Heart left ventricle (tissue), 16 donors: ENCODE measurements at places on chromosomes 7 and 10.

DNA sequence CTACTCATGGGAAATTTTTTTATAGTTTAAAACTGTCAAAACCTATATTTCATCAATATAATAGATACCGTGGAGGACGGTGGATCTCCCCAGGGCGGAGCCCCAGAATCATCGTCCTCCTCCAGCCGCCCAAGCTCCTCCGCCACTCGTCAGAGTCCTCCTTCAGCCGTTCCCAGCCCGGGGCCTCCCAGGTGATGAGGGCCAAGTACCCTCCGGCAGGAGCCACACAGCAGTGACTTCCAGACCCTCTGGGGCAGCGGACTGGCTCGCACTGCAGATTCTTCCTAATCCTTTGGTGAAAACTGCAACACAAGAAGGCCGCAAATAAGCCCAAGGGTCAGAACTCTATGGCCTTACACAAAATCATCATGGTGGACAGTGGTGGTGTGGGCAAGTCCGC is 26.8 kb upstream of the ABCB5 start:
- DNase-seq, result no peak

DNA sequence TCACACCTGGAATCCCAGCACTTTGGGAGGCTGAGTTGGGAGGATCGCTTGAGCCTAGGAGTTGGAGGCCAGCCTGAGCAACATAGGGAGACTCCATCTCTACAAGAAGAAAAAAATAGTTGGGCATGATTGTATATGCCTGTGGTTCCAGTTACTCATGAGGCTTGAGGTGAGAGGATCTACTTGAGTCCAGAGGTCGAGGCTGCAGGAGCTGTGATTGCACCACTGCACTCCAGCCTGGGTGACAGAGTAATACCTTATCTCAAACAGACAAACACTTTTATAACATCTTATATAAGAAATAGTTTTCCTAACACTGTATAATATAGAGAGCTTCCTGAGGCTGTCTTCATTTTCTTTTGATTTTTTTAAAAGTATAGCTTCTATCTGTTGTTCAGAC is 448.4 kb upstream of the COBL start:
- DNase-seq, result no peak

GRCh38 chr7:52233248-52233647 is 802.2 kb upstream of the POM121L12 start:
- no peak for DNase-seq

DNA sequence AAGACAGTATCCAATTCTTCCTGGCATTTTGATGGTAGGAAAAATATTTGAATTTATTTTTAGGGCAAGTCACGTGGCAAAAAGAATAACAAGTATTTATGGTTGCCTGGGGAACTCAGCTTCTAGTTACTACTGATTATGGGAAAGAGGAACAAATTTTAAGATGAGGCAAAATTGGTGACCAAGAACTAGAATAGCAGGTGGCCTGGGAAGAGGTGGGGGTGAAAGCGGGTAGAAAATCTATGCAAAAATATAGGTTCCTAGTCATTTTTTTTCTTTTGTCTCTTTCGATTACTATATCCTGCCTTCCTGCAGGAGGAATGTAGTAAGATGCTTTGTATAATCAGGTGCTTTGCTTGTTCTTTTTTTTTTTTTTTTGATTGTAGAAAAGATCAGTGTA is 27.8 kb downstream of the ENTPD1 start:
- DNase-seq, result no peak

DNA sequence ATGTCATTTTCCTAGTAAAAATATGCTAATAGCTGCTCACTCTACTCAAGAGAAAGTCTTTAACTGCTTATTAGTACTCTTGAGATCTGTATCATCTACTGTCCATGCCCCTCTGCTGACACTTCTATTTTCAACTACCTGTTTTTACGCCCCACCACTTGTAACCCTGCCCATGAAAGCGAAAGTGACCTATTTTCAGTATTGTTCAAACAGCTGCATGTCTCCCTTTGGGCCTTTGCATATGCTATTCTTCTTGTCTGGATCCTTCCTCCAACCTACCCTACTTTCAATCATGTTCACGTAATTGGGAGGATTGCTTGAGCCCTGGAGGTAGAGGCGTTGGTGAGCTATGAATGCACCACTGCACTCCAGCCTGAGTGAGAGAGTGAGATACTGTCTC is 1481.3 kb downstream of the GATA3 start:
- DNase-seq, result no peak

GRCh38 chr10:114289096-114289436 is 50.0 kb downstream of the VWA2 start:
- DNase-seq, result no peak

DNA sequence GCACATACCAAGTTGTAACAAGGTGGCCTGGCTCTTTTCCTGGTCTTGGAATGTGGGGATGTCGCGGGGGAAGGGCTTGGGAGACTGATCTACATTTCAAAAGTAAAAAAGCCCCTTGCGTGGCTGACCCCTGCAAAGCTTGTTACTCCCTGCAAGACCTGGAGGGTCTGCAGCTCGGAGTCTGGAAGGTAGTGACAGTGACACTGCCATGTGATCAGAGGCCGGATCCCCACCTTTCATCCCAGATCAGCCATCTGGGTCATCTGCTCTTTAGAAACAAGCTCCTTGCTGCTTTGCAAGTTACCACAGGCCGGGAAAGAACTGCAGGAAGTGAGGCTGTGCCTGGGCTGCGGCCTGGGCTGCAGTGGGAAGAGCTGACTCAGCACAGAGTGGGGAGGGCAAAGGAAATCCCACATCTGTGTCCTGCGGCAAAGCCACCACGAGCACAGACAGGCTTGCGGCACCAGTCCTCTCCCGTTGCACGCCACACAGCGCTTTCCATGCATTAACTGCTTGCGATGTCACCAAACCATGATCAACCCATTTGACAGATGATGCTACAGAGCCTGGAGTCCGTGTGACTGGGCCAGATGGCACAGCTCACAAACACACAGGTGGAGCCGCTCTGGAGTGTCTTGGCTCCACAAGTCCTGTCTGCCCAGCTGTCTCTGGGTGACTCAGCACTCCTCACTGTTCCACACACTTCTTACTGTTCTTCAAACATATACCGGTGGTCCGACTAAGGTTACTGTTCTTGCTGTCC is 97.7 kb downstream of the SH3PXD2A start:
- DNase-seq, result peak; percentile 83

DNA sequence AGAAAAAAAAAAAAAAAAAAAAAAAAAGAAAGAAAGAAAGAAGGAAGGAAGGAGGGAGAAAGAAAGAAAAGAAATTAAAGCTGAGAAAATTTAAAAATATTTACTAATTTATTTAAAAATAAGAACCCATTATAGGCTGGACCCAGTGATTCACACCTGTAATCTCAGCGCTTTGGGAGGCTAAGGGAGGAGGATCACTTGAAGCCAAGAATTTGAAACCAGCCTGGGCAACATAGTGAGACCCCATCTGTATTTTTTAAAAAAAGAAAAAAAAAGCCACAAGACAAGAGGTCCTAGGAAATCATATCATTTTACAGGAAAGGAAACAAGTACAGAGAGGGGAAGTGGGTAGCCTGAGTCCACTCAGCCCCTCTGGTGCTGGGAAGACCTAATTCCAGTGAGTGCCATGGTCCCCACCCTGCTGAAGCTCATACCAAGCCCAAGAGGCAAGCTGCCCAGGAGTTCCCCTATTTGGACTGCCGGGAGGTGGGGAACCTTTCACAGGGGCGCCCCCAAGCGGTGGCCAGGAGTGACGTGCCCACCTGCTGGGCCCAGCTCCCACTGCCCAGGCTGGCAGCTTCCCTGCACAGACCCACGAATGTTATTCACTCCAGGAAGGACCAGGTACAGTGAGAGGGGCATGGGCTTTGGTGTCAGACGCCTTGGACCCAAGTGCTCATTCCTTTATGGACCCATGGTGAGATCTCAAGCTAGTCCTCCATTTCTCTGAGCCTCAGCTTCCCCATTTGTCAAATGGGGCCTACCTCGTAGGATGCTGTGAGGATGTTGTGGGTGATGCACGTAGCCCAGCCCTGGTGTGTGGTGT is 133.6 kb downstream of the ZMIZ1 start:
- DNase-seq, result peak; percentile 56

- no peak for DNase-seq
Observed at GRCh38 chr7:131727189-131727588, 170.8 kb upstream of the PODXL start.

DNA sequence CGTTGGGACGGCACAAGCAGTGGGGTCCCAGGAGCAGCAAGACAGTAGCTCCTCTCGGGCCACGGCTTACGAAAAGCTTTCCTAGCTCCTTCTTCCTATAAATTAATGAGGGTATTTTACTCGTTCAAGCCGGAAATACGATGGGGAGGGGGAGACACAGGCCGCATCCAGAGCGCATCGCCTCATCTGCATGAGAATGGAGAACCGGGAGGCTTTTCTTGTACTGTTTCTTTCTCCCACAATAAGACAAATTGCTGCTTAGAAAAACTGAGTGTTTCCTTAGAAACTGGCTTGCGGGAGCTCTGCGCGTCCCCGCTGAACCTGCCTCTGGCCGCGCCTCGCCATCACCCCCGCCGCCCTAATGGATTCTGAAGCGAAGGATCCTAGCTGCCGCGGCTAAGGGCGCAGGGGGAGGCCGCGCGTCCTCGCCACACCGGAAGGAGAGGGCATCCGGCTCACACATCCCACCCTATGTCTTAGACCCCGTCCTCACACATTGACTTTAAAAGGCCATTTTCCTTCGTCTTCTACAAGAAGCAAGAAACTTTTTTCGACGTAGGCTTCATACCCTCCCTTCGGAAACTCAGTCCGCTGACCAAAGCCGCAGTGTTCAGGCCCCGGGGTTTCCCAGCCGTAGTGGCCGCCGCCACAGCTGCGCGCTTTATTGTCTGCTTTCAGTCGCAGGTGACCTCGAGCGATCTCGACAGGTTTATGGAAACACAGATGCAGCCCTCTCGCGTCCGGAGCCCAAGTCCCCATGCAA is 8.8 kb downstream of the NXPH1 start:
- no peak for DNase-seq
